DMS 273 treated with DMSO at 0.1 percent for 48 hours (cell line): ENCODE measurements at places on chromosomes 5 and 9.

DNA sequence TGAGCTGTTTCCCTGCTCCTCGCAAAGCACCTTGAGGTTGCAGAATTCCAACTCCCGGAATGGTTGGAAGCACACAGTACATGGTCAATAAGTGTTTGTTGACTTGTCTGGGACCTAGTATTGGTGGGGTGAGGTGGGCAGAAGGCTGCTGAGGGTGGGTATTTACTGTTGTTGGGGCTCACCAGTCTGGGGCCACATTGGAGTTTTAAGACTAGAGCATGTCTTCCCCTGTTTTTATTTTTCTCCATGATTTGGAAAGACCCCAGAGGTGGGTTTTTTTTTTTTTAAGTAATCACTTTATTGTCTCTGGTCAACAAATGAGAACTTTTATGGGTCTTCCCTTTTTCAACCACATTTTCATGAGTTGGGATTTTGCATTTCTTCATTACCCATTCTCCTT, 55.1 kb downstream of the IRF1 start:
- DNase-seq, result no peak

DNA sequence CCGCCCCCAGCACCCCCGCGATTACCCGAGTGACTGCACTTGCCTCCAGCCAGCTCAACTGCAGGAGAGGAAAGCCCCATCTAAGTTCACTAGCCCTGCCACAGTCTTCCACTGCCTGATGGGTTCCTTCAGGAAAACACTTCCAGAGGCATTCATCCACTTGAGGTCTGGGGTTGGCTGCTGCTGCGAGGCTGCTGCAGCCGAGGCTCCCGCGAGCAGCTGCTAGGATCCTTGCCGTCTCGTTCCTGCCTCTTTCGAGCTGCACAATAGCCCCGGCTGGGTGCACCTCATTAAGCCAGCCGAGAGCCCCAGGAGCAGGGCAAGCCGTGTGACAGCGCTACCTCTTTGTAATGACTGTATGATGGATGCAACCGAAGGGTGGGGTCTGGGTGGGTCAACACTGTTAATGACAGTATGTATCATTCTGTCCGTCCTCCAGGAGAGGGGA, 24.2 kb upstream of the ELAVL2 start:
- no peak for DNase-seq

- no peak for DNase-seq
Observed at GRCh38 chr9:11431490-11431889, 818.7 kb upstream of the PTPRD start.

DNA sequence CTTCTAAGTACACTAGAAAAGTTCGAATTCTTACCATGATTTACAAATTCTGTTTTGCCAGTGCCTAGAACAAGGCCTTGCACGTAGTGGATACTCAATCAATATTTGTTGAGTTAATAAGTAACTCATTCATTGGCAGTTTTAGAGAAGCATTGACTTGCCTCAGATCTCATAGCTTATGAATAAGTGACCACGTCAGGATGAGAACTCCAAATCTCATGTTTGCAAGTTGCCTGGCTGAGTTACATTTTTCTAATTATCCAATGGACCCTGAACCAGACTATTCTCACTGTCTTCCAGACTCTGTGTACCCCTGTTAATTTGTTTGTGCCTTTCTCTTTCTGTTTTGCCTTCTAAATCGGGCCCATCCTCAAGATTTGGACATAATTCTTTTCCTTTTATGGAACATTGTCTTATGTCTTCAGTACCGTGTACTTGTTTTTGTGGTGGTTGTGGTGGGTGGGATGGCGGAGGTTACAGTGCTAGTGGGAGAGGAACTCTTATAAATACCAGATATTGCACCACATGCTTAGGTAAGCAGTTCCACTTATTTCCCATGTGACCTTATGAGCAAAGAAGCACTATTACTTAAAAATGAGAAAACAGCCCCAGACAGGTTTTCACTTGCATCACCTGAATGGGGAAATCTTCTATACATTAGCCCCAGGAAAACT, 96.3 kb downstream of the UNC13B start:
- DNase-seq, result no peak

GRCh38 chr9:113386571-113387393, 10.0 kb upstream of the HDHD3 start:
- DNase-seq, result no peak

- DNase-seq, result no peak
Observed at GRCh38 chr5:2722901-2723300, 28.6 kb downstream of the IRX2 start.

GRCh38 chr9:111099199-111100008, 61.1 kb upstream of the LPAR1 start:
- DNase-seq, result no peak

- DNase-seq, result no peak
Observed at GRCh38 chr5:6059137-6059800, 319.1 kb downstream of the MED10 start.
